ENCODE measurements at places on chromosomes 7 and 10. TPM values are rescaled to one million over a fixed set of nuclear protein-coding genes. Genes with fewer than 3 reads are reported as not detected.
A peak's percentile ranks its signal among the peaks of the same experiment; 100 is the strongest.

- no peaks in the 10 kb centered on the region for H3K4me1 ChIP-seq
- H3K4me3 ChIP-seq: no peak overlapping the region
- H3K36me3 ChIP-seq: no peaks in the 10 kb centered on the region
- DNase-seq: no peak
Observed at GRCh38 chr7:150955519-150956394, 22.4 kb downstream of the KCNH2 start.

DNA sequence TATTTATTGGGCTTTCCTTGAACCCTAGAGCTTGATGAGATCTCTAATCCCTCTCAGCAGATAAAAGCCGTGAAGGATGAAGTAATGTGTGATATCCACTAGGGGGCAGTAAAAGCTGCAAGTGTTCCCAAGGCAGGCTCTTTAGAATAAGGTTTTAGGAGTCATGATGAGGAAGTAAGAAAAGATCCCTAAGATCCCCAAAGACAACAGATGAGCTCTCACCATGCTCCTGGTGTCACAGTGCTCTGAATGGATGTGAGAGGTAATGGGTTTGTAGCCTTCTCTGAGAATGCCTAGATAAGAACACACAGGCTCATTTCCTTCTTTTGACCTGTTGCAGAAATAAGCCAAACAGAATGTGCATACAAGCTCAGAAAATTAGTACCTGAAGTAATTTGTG, 70.4 kb upstream of the ITPRID1 start:
- H3K27ac ChIP-seq: no peak overlapping the region
- DNase-seq: no peak
- H3K4me3 ChIP-seq: no peak overlapping the region
- no peaks in the 10 kb centered on the region for H3K4me1 ChIP-seq

DNA sequence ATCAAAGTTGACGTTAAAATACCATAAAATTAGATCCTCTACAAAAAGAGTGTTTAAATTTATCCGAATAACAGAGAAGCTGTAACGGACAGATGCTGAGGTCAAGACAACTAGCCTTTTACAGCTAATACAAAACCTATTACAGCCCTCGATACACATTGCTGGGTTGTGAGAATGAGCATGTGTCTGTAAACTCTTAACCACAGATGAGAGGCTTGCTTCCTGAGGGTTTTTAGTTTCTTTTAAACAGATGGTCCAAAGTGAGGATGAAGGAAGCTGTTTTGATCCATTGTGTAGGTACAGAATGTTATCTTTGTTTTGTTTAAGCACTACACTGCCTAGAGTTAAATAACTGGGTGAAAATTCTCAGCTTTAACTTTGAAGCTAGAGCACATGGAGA, 578.2 kb downstream of the PARD3 start:
- no peak for DNase-seq
- H3K4me1 ChIP-seq: peaks cover 11% of the 10 kb centered on the region
- H3K4me3 ChIP-seq: no peak overlapping the region
- no peaks in the 10 kb centered on the region for H3K27me3 ChIP-seq
- no peaks in the 10 kb centered on the region for H3K36me3 ChIP-seq

- H3K36me3 ChIP-seq: no peaks in the 10 kb centered on the region
- H3K27me3 ChIP-seq: no peaks in the 10 kb centered on the region
- peak overlapping the region; percentile 32 for H3K27ac ChIP-seq
- DNase-seq: peak; percentile 34
Observed at GRCh38 chr7:121313793-121314676, 14.8 kb upstream of the WNT16 start.

DNA sequence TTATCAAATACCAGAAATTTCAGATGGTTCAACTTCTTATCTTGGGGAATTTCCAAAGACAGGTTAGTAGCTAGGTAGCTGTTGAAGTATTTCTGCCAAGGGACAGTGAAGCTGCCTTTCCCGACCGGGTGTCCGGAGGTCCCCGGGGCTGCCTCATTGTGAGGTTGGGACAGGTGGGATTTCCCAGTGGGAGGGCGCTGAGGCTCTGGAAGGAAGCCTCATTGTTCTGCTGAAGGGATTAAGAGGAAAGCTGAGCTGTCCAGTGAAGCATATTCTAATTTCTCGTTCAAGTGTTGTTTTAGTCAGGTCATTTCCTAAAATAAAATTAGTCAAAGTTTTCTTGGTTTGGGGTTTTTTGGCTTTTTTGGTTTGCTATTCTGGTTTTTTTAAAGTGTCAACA, 244.2 kb downstream of the MGMT start:
- no peaks in the 10 kb centered on the region for H3K27me3 ChIP-seq
- H3K36me3 ChIP-seq: no peaks in the 10 kb centered on the region
- no peak for DNase-seq
- H3K4me1 ChIP-seq: peaks cover 9% of the 10 kb centered on the region
- H3K4me3 ChIP-seq: no peak overlapping the region

- H3K4me3 ChIP-seq: no peak overlapping the region
- no peak for DNase-seq
- H3K27ac ChIP-seq: peak overlapping the region; percentile 79
- H3K27me3 ChIP-seq: no peaks in the 10 kb centered on the region
Observed at GRCh38 chr7:113797420-113798010, 121.3 kb downstream of the PPP1R3A start.

DNA sequence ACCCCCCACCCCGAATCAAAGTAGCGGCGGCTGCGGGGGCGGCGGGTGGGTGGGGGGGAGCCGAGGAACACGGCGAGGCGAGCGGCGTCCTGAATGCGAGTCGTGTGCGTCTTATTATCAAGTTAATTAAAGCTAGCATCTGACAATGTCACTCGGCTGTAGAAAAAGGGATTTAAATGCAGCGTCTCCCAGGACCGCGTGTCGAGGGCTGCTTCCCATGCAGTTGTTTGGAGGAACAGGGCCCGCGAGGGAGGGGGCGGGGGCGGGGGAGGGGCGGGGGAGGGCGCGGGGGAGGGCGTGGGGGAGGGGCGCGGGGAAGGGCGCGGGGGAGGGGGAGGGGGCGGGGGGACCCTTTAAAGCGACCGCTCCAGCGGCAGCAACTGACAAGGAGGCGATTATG, 2.7 kb upstream of the UNCX start:
- peak; percentile 90 for DNase-seq
- peaks cover 86% of the 10 kb centered on the region for H3K27me3 ChIP-seq
- H3K36me3 ChIP-seq: no peaks in the 10 kb centered on the region
- H3K27ac ChIP-seq: no peak overlapping the region

- peaks cover 10% of the 10 kb centered on the region for H3K27me3 ChIP-seq
- H3K4me1 ChIP-seq: no peaks in the 10 kb centered on the region
- H3K36me3 ChIP-seq: no peaks in the 10 kb centered on the region
- H3K27ac ChIP-seq: no peak overlapping the region
- DNase-seq: no peak
Observed at GRCh38 chr7:140485500-140486265, 6.4 kb upstream of the MKRN1 start.

The GPR37 gene
- total RNA-seq: 0.29 TPM

Data from osteoblast (primary cell).